Pancreas (tissue), 10 donors: ENCODE measurements at places on chromosomes 12 and 14. TPM values are rescaled to one million over a fixed set of nuclear protein-coding genes. Genes with fewer than 3 reads are reported as not detected.
A peak's percentile ranks its signal among the peaks of the same experiment; 100 is the strongest.

SLCO1B3 gene
- not detected for total RNA-seq

KLRK1 gene
- not detected for total RNA-seq

DNA sequence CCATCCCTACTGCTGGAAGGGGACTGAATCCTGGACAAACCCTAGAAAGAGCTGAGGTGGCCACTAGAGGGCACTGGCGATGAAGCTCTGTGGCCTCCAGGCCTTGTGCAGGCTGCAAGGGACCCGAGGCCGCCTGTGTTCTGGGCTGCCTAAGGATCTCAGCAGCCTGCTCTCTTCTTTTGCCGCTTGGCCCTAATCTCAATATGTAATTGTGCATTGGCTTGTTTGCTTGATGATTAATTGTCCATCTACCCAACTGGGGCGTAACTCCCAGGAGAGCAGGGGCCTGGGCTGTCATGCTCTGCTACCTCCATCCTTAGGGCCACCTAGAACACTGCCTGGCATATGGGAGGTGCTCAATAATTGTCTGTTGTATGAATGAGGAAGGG, 73.8 kb downstream of the SYNE3 start:
- DNase-seq = peak; percentile 81

ATG101 gene
- total RNA-seq = 13.6 TPM

EIF2S3B gene
- 0.55 TPM for total RNA-seq

DNA sequence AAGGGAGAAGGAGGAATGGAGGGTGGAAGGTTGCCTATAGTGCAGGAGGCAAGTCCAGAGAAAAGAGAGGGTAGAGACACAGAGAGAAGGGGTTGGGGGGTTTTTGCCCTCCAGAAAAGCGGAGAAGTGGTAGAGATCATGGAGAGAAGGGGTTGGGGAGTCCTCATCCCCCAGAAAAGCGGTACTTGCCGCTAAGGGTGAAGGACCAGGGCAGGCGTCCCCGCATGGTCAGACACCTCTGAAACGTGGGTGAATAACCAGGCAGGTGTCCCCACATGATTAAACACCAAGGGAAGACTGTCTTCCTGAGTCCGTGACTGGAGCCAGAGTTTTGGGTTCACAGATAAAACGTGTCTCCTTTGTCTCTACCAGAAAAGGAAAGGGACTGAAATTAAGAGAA, 439.0 kb downstream of the SOX5 start:
- no peak for DNase-seq

PDE3A gene
- total RNA-seq = 12.2 TPM

USP5 gene
- total RNA-seq = 17.8 TPM

GRCh38 chr14:59090572-59090971, 97.9 kb upstream of the DAAM1 start:
- no peak for DNase-seq

DNA sequence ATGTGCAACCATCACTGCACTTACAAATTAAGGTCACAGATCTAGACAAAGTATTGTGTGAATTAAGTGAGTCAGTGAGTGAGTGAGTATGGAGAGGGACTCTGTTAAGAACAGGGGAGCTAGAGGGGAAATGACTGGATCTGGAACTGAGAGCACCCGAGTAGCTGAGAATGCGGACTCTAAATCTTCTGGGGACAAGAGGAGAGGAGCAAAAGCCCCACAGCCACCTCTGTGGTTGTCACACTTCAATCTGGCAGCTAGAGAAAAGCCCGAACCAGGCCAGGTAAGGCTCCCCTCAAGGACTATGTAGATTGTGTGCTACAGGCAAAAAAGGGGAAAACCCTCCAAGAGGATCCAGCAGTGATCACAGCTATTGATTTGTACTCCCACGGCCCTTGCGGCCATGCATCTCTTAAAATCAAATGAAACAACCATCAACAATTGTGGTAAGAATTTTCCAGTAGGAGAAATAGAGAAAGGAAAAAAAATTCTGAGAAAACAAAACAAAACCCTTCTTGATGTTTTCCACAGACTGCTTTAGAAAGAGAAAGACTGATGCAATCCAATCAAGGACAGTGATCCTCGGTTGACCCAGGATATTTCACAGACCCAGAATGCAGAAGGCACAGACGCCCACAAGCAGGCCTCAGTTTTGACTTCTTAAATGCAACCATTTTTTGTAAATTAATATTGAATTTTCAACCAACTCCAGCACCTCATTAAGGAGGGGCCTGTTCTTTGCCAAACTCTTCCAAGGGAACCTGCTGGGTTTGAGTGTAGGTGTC, 109.6 kb downstream of the SLC38A6 start:
- no peak for DNase-seq

AJUBA gene
- 15.0 TPM for total RNA-seq

GRCh38 chr14:30270200-30271161, 288.5 kb upstream of the G2E3 start:
- peak; percentile 90 for DNase-seq

GRCh38 chr12:96404696-96405095, 4.5 kb upstream of the CDK17 start:
- no peak for DNase-seq

- no peak for DNase-seq
These were observed 15.3 kb downstream of the AREL1 start for GRCh38 chr14:74697543-74697942.

- DNase-seq = no peak
These were observed 123.2 kb downstream of the CHST11 start for GRCh38 chr12:104579718-104580495.

DNA sequence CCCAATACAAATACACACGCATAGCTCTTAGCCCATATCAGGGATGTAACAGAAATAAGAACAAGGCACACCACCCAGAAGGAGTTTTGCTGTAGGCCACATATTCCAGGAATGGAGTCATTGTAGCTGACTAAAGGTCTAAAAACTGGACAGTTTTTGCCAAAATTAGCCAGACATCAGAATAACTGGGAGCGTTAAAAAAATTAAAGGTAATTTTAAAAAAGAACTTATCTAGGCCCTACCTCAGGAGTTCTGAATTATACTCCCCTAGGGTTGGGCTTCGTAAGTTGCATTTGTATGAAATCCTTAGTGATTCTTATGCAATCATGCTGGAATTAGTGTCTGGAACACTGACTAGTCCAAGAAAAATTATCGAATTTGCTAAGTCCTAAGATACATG, 987.7 kb downstream of the GALC start:
- no peak for DNase-seq

FBXO21 gene
- total RNA-seq = 35.7 TPM

TMED10 gene
- 335 TPM for total RNA-seq

- DNase-seq = no peak
These were observed 17.9 kb downstream of the ZFP36L1 start for GRCh38 chr14:68774771-68775613.

GRCh38 chr14:76486251-76486743, 110.4 kb downstream of the ESRRB start:
- DNase-seq = no peak

DNA sequence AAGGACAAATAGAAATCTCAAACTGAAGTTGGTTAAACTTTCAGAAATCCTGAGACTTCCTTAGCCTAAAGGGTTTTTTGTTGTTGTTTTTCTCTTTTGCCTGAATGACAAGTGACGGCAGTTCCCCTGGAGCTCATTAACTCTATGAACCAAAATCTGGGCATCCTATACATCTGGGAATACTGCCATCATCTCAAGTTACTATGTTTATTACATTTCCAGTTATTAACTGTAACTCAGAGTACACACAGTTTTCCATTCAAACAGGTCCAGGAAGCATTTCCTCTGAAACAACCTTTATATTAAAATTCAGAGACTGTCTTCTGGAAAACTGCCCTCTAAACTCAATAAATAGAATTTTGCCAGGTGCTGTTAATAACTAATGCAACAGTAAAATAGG, 55.6 kb upstream of the CDKL1 start:
- DNase-seq = no peak

TC2N gene
- total RNA-seq = 113 TPM

AKAP5 gene
- 0.15 TPM for total RNA-seq

MMP19 gene
- 1.8 TPM for total RNA-seq

PELI2 gene
- total RNA-seq = 27.0 TPM

DNA sequence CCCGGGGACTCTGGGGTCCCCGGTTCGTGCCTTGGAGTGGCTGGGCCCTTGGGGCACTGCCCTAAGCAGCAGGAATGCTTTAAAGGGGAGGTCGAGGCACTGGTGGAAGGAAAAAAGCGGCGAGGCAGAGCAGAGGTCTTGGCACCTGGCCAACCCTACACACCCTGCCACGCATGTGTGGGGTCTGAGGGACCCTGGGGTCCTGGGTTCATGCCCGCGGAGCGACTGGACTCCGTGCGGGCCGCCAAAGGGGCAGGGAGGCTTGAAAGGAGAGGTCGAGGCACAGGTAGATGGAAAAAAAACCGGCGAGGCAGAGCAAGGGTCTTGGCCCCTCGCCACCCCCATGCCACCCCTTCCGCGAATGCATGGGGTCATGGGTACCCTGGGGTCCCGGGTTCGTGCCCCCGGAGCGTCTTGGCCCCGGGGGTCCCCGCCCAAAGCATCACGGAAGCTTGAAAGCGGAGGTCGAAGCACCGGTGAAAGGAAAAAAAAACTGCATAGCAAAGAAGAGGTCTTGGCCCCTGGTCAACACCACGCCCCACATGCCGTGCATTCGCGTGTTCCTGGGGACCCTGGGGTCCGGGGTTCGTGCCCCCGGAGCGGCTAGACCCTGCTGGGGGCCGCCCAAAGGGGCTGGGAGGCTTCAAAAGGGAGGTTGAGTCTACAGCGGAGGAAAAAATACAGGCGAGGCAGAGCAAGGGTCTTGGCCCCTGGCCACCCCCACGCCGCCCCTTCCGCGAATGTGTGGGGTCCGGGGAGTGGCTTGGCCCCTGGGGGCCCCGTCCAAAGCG, 312.9 kb downstream of the ALG10 start:
- no peak for DNase-seq

- no peak for DNase-seq
These were observed 107.4 kb downstream of the TSHR start for GRCh38 chr14:81062816-81063215.

VASH1 gene
- 7.2 TPM for total RNA-seq

DNA sequence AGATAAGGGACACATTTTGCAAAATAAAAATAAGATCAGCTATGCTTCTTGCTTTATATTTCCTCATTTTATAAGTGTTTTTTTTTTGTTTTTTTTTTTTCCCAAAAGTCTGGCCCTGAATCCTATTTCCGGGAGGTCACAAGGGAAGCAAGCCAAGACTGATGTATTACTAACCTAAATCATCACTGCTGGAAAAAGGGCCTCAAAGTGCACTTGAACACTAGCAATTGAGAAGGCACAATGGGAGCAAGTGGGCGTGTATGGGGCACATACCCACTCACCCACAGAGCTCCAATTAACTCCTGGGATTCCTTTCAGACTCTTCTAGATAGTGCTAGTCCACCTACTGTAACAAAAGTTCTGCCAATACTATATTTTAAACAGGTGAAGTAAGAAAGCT, 58.8 kb downstream of the STON2 start:
- no peak for DNase-seq

RASSF8 gene
- 13.1 TPM for total RNA-seq

- DNase-seq = no peak
These were observed 44.7 kb downstream of the PALS1 start for GRCh38 chr14:67285876-67286452.

DNA sequence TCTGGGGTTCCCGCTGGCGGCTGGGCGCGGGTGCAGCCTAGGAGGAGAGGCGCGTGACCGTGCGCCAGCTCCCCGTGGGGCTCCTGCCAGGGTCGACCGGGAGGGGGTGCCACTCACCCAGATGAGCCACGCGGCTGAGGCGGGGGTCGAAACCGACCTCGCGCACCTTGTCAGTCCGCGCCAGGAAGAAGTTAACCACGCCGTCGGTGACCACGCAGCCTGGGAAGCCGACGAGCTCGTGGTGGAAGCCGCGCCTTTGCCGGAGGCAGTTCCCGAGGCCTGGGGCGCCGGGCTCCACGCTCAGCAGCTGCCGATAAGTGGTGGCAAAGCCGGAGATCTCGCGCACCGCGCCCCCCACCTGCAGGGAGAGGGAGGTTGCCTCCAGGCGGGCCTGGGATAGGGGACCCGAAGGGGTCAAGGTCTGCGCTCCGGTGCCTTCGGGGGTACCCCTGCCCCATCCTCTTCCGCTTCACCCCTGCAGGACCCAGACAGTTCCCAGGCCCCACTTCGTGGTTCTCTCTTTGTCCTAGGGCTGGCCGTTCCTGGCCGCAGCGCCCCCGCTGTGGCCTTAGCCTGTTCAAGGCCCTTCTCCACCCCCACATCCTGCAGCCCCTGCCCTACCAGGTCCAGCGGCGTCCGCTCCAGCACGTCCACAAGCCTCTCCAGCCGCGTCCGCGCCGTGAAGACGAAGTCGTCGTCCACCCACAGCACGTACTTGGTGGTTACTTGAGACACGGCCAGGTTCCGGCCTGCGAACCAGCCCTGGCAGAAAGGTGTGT, 5.3 kb downstream of the B4GALNT1 start:
- no peak for DNase-seq

GRCh38 chr14:90276646-90277367, 20.5 kb downstream of the PSMC1 start:
- DNase-seq = no peak

- no peak for DNase-seq
These were observed 109.7 kb downstream of the ANO4 start for GRCh38 chr12:100904270-100904669.
